Caco-2 (cell line): ENCODE measurements at places on chromosomes 13 and 19. TPM values are rescaled to one million over a fixed set of nuclear protein-coding genes. Genes with fewer than 3 reads are reported as not detected.

DNA sequence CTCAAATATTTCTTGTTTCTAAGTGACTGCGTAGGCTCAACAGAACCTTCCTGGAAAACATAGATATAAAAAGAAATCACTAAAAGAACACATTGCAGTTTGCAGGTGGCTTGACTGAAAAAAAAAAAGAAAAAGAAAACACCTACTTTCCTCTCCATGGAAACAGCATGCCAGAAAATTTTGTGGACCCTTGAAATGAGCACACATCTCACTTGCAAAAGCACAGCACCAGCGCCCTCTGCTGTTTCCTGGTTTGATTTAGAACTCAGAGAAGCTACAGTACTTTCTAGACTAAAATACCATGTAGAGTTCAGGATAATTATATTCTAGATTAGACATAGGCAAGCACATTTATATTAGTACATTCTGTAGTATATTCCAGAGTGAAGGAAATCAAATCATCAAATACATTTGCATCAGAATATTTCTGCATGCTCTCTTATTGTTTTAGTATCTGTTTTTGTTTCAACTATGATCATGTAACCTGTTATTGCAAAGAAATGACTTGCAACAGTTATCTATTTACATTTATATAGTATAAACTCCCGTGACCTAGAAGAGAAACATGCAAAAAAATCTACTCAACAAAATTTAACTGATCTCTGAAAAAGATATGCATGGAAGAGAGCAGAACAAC, 22.3 kb upstream of the XPO4 start:
- peak; percentile 88 for DNase-seq
- no peaks in the 10 kb centered on the region for H3K27me3 ChIP-seq
- H3K4me1 ChIP-seq: no peaks in the 10 kb centered on the region
- no peak overlapping the region for H3K4me3 ChIP-seq

- H3K36me3 ChIP-seq: no peaks in the 10 kb centered on the region
- H3K4me3 ChIP-seq: no peak overlapping the region
- no peaks in the 10 kb centered on the region for H3K27me3 ChIP-seq
- H3K4me1 ChIP-seq: peaks cover 3% of the 10 kb centered on the region; the same call in 1 of the 2 replicates
- no peak overlapping the region for H3K27ac ChIP-seq
- no peak for DNase-seq
These were observed 48.0 kb upstream of the KATNAL1 start for GRCh38 chr13:30355384-30355699.

- H3K36me3 ChIP-seq: no peaks in the 10 kb centered on the region
- no peak for DNase-seq
- no peaks in the 10 kb centered on the region for H3K4me1 ChIP-seq
- no peak overlapping the region for H3K4me3 ChIP-seq
- H3K27me3 ChIP-seq: no peaks in the 10 kb centered on the region
These were observed 131.1 kb downstream of the MYO16 start for GRCh38 chr13:108760541-108760940.

DNA sequence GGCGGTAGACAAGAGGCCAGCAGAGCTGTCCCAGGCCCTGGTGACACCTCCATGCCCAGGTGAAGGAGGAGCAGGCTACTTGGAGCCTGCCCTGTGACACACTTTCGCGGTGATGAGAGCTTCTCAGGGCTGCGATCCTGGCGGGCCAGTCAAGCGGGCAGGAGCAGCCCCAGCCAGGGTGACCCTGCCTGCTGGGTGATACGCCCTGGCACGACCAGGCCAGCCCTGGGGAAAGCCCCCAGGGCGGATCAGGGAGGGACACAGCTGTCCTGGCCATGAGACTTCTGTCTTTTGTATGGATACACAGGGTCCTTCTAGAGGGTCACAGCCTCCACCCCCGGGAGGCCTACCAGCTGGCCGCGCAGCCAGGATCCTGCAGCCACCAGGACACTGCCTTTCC, 13.1 kb downstream of the DNM2 start:
- no peak for DNase-seq
- H3K4me3 ChIP-seq: no peak overlapping the region
- H3K27ac ChIP-seq: no peak overlapping the region
- H3K4me1 ChIP-seq: no peaks in the 10 kb centered on the region
- H3K36me3 ChIP-seq: no peaks in the 10 kb centered on the region; the same call in 1 of the 2 replicates

DNA sequence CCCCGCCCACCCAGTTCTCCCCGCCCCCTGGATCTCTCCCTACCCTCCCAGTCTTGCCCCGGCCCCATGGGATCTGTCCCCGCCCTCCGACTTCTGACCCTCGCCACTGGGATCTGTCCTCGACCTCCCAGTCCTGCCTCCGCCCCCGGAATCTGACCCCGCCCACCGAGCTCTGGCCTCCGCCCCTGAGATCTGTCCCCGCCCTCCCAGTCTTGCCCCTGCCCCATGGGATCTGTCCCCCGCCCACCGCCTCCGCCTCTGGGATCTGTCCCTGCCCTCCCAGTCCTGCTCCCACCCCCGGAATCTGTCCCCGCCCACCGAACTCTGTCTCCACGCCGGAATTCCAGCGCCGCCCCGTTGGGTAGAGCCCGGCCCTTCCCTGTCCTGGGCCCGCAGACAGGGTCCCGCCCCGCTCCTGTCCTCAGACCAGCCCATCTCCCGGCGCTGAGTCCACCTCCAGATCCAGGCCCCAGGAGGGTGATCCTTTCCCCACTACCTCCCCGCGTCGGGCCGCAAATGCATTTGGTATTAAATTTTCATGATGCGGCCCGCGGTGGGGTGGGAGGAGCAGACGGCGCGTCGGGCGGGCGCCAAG, 1.5 kb upstream of the SLC17A7 start:
- H3K36me3 ChIP-seq: no peaks in the 10 kb centered on the region
- H3K4me3 ChIP-seq: peak overlapping the region; percentile 65
- DNase-seq: peak; percentile 99
- H3K27me3 ChIP-seq: peaks cover 6% of the 10 kb centered on the region

DNA sequence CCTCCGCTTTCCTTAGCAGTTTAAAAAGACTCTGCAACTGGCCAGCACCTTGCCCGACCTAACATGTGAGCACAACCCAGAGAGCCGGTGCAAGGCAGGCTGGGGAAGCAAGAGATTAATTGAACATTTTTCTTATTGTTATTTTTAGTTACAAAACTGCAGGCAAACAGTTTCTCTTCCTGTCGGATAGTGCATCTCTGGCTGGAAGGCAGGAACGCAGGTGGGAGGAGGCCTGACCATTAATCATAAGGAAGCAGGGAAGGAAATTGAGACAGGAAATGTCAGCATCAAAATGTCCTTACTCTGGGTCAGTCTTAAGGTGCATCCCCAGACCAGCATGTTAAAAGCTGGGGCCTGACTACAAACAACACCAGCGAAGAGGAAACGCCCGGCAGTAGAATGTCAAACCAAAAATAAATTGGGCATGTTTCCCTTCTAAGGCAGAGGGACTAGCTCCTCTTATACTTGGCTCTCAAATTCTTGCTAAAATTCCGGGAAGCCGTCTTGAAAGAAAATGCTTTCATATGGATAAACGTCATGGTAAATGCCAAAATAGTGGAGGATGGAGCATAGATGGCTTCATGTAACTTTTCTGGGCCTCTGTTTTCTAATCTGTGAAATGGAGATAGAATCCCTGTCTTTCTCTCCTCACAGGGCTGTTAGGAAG, 226.8 kb downstream of the RAP2A start:
- H3K4me3 ChIP-seq: no peak overlapping the region
- H3K36me3 ChIP-seq: no peaks in the 10 kb centered on the region
- H3K27ac ChIP-seq: no peak overlapping the region
- no peak for DNase-seq

DNA sequence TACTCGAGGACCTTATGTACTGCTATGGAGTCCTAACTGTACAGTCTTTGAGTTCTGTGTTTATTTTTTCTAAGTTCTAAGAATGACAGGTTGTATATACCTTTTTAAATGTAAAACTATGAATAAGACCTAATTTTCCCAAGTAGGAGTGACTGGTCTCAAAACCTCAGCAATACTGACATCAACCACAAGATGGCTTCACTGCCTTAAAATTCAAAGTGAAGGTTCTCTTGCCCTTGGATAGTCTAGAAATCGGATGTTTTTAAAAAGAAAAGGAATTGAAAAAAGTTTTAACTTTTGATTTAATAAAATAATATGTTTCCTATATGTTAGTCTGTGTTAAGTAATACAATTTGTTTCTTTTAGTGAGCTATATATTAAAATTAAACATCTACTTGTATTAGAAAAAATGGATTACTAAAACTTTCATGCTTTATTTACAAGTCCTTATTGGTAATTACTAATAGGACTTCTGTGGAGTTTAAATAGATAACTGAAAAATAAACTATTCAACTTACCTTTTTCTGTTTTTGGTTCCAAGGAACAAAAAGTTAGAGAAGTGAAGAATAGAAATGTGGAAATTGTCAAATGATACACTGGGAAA, 52.0 kb downstream of the TDRD3 start:
- H3K27me3 ChIP-seq: no peaks in the 10 kb centered on the region
- no peaks in the 10 kb centered on the region for H3K4me1 ChIP-seq
- no peak overlapping the region for H3K27ac ChIP-seq
- no peaks in the 10 kb centered on the region for H3K36me3 ChIP-seq

GRCh38 chr19:8445488-8446001, 770 bp downstream of the HNRNPM start:
- H3K27ac ChIP-seq: peak overlapping the region; percentile 87
- DNase-seq: peak; percentile 50
- no peaks in the 10 kb centered on the region for H3K27me3 ChIP-seq
- peaks cover 15% of the 10 kb centered on the region for H3K4me1 ChIP-seq

DNA sequence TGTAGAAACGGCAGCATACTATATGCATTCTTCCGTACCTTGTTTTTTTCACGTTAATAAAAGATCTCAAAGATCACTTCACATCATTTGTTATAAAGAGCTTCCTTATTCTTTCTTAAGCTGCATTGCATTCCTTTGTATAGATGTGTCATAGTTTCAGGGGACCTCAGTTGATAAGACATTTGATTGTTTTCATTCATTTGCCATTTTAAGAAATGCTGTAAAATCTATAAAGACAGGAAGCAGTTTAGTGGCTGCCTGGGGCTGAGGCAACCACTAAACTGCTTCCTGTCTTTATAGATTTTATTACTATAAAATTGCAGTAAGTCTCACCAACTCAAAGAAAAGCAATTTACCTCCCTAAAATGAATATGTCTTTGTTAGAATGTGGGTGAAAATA, 59.4 kb downstream of the ZDHHC20 start:
- H3K27me3 ChIP-seq: no peaks in the 10 kb centered on the region
- no peak overlapping the region for H3K4me3 ChIP-seq
- no peak overlapping the region for H3K27ac ChIP-seq
- DNase-seq: no peak
- H3K4me1 ChIP-seq: no peaks in the 10 kb centered on the region
- H3K36me3 ChIP-seq: no peaks in the 10 kb centered on the region

DNA sequence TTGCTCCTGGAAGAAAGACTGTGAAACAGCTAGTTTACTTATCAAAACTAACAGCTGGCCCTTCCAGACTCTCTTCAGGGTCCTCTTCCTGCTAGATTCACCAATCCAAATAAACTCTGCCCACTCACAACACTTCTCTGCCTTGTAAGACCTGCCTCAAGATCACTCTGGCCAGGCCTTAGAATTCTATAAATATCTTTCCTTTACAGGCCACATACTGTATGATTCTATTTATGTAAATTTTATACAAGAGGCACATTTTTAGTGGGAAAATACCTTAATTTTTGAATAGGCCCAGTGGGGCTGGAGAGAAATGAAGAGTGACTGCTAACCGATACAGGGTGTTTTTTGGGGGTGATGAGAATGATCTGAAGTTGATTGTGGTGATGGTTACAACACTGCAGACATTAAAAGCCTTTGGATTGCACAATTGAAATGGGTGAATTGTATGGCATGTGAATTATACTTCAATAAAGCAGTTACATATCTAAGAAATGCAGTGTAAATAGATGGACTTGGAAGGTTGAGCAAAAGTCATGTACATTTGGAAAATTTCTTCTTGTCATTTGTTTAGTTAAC, 141.8 kb downstream of the GPC5 start:
- no peaks in the 10 kb centered on the region for H3K27me3 ChIP-seq
- no peak for DNase-seq
- peak overlapping the region; percentile 79 for H3K27ac ChIP-seq

- DNase-seq: no peak
- peaks cover 43% of the 10 kb centered on the region for H3K4me1 ChIP-seq
- peak overlapping the region; percentile 76 for H3K27ac ChIP-seq
- no peaks in the 10 kb centered on the region for H3K27me3 ChIP-seq
These were observed 15.6 kb downstream of the ELL start for GRCh38 chr19:18506101-18506930.

ERICH4 gene
- not detected in 2 replicates for total RNA-seq

- no peak overlapping the region for H3K4me3 ChIP-seq
- H3K27ac ChIP-seq: no peak overlapping the region
- H3K4me1 ChIP-seq: peaks cover 14% of the 10 kb centered on the region
- H3K27me3 ChIP-seq: no peaks in the 10 kb centered on the region
- DNase-seq: no peak
- H3K36me3 ChIP-seq: peaks cover 4% of the 10 kb centered on the region
These were observed 6.1 kb downstream of the RNF126 start for GRCh38 chr19:656751-657559.

GRCh38 chr19:58563034-58563573, 4.7 kb upstream of the UBE2M start:
- H3K36me3 ChIP-seq: no peaks in the 10 kb centered on the region; the same call in 1 of the 2 replicates
- H3K4me1 ChIP-seq: peaks cover 4% of the 10 kb centered on the region; the same call in 1 of the 2 replicates
- DNase-seq: peak; percentile 80
- no peaks in the 10 kb centered on the region for H3K27me3 ChIP-seq
- H3K27ac ChIP-seq: peak overlapping the region; percentile 58
- peak overlapping the region; percentile 53 for H3K4me3 ChIP-seq

DNA sequence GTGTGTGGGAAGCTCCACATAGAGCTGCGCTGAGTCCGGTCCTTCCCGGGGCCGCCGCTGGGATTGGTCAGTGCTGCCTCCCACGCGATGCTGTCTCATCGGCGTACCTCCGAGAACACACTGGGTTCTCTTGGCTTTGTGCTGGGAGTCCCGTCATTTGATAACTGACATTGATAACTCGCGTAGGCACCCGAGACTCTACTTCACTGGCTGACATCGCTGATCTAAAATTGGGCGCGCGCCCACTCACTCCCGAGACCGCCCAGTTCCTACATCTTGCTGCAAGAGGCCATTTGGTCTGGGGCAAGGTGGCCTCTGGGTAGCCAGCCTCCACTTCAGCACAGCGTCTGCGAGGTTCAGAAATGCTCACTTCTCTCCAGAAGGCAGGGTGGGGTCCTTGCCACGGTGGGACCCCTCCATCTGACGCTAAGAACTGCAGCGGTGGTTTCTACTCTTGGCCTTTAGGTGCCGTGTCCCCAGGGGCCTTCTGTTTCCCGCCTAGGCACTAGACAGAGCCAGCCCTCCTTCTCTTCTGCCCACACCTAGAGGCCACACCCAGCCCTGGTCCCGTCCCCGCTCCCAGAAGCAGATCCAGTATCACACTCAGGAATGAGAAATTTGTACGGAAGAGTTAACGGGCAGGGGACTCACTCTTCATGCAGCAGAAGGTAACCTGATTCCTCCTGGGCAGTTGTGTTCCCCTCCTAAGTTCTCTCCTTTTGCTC, 40.7 kb upstream of the ATP11A start:
- no peak for DNase-seq
- H3K27ac ChIP-seq: no peak overlapping the region
- H3K36me3 ChIP-seq: no peaks in the 10 kb centered on the region
- no peak overlapping the region for H3K4me3 ChIP-seq
- H3K27me3 ChIP-seq: no peaks in the 10 kb centered on the region

ZIC2 gene
- 1.3 and 1.9 TPM in 2 replicates for total RNA-seq

- no peaks in the 10 kb centered on the region for H3K27me3 ChIP-seq
- H3K27ac ChIP-seq: no peak overlapping the region
- no peak overlapping the region for H3K4me3 ChIP-seq
- H3K4me1 ChIP-seq: 0 out of 2 replicates have a peak, but pooled peaks cover 4% of the 10 kb centered on the region
These were observed 3.6 kb downstream of the KCNK6 start for GRCh38 chr19:38323291-38323690.

GRCh38 chr19:52945652-52946321, 16.9 kb downstream of the ZNF816 start:
- DNase-seq: no peak
- H3K27me3 ChIP-seq: no peaks in the 10 kb centered on the region
- H3K36me3 ChIP-seq: peaks cover 2% of the 10 kb centered on the region; the same call in 1 of the 2 replicates
- H3K27ac ChIP-seq: peak overlapping the region; percentile 49
- peaks cover 28% of the 10 kb centered on the region for H3K4me1 ChIP-seq

PSG2 gene
- 0.30 and 0.45 TPM in 2 replicates for total RNA-seq
